Left lung (tissue), 14 donors: ENCODE measurements at places on chromosomes 5 and 9. TPM values are rescaled to one million over a fixed set of nuclear protein-coding genes. Genes with fewer than 3 reads are reported as not detected.

KCNV2 gene
- polyA plus RNA-seq: 0.26 TPM

TXNDC8 gene
- polyA plus RNA-seq: not detected

DNA sequence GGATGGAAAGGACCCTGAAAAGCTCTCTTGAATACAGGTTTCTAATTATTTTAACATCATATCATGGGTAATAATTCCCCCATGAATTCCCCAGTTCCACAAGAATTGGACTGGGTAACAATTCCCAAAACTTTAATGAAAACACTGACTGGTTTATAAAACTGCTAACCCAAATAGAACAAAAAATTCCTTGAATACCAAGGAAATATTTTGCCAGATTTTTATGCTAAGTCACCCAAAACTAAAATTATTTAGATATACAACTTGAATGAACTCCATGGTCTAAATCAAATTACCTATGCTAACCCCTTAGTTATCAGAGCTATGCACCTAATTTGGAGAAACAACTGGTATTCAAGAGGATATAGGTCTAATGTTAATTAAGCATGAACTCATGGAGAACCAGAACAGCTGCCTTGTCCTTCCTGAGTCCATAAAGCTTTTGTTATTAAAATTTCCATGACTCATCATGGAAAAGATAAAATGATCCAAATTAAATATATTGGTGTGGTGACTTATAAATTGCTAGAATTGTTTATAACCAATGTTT lies 164.9 kb upstream of the TUT7 start:
- no peaks in the 10 kb centered on the region for H3K36me3 ChIP-seq
- no peaks in the 10 kb centered on the region for H3K4me1 ChIP-seq
- H3K4me3 ChIP-seq: no peak overlapping the region
- H3K27me3 ChIP-seq: no peaks in the 10 kb centered on the region

MPDZ gene
- polyA plus RNA-seq: 71.3 TPM
